ENCODE measurements at places on chromosomes 1 and 21.

DNA sequence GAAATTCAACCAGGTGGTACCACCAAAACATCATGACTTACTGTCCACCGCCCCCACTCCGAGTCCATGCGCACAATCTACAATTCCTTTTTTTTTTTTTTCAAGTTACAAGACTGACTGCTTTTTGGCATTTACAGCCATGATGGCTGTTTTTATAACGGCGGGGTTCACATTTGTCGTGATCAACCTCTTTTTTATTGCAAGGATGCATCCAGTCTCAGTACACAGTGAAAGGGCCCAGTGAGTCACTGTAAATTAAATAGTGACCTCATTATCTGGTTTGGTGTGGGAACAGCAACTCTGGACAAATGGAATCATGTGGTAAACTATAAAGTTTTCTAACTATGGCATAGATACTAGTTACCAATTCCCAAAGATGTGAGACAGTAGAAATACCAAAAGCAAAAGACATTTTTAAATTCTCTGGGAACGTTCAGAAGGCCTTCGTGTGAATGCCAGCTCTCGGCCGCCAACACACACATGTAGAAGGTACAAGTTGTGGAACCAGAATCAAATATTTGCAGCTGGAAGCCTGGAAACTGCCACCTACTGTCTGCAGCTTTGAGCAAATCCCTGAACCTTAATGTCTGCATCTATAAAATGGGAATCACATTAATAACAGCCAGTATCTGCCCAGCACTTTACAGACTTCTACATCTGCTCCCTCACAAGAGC, 4.9 kb downstream of the GLIS1 start:
- peak; percentile 83 for DNase-seq

- DNase-seq: no peak
Measured at GRCh38 chr1:162363823-162364222, 12.8 kb downstream of the SPATA46 start.

GRCh38 chr1:64004451-64005025, 198.9 kb upstream of the UBE2U start:
- no peak for DNase-seq

DNA sequence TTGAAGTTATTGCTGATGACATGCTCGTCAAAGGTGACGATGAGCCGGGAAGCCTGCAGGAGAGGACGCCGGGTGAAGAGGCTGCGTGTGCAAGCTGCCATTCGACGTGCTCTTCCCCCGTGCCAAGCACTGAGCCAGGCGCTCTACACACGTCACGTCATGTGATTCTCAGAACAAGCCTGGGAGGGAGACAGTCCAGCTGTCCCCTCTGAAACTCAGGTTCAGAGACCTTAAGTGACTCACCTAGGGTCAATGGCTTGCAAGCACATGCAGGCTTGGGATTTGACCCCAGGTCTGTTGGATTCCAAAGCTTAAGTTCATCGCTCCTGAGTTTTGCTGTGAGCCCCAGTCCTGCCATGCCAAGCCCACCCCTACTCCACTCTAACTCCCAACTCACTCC, 57.1 kb downstream of the RAP1GAP start:
- no peak for DNase-seq

DNA sequence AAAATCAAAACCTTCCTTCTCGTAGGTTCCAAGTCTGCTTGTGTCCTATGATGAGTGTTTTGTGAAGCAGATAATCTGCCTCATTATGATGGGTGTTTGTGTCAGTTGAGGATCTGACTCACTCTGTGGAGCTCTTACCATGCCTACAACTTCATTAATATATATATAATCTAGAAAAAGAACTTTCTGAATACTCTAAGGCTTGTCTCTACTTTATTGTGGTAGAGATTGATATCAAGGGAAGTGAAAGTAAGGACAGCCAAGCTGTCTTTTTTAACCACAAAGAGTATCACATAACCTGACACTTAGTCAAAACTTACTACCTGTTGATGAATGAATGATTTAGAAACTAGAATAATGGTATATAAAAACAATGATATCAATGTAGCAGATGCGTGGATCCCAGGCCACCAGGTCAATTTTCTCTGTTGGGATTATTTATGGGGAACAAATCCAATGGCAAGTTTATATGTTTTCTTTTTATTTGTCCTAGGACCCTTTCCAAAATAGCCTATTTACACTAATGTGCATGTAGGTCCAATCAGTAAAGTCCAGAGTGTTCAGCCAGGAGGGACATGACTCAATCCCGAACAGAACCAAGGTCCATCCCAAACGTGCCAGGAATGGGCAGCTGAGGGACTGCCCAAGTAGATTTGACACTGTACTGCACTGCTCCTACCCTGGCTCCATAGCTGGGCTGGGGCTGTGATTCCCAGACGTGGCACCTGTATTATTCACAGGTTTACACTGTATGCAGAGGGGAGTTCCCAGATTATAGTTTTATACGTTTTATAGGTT, 182.3 kb upstream of the GREM2 start:
- no peak for DNase-seq

GRCh38 chr1:38529391-38529790, 330.2 kb downstream of the RRAGC start:
- peak; percentile 6 for DNase-seq

- peak; percentile 58 for DNase-seq
Measured at GRCh38 chr1:19623523-19623922, 20.6 kb upstream of the NBL1 start.

- DNase-seq: no peak
Measured at GRCh38 chr1:74402873-74403272, 109.5 kb downstream of the LRRC53 start.

- DNase-seq: no peak
Measured at GRCh38 chr1:239250353-239251035, 135.9 kb upstream of the CHRM3 start.

Data from GM23248 (cell line).